Amygdala (tissue), 56 donors: ENCODE measurements at places on chromosomes 3 and 15.

GRCh38 chr3:18633002-18633401 lies 207.9 kb upstream of the SATB1 start:
- no peak for DNase-seq

DNA sequence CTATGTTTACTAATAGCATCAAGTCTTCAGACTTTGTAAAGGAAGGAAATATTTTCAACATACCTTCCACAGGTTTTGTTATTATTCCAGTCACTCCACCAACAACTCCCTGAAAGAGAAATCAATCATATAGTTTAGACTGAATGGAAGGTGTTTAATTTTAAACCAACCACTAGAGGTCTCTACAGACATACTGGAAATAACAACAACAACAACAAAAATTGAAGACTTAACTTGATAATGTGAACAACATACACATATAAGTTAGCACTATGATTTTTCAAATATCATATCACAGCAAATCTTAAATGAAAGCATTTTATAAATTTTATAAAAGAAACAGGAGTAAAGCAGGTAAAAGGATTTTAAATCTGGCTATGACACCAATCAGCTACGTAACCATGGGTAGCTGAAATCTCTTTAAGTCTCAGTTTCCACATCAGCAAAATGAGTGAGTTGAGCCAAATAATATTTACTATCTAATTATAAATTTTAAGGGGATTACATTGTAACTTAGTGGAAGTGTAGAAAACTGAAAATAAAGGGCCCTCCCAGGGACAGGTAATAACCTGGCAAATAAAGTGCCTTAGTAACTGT lies 188.2 kb downstream of the VPS13C start:
- DNase-seq = no peak

- DNase-seq = no peak
These were observed 141.4 kb downstream of the TBL1XR1 start for GRCh38 chr3:177055605-177056571.

DNA sequence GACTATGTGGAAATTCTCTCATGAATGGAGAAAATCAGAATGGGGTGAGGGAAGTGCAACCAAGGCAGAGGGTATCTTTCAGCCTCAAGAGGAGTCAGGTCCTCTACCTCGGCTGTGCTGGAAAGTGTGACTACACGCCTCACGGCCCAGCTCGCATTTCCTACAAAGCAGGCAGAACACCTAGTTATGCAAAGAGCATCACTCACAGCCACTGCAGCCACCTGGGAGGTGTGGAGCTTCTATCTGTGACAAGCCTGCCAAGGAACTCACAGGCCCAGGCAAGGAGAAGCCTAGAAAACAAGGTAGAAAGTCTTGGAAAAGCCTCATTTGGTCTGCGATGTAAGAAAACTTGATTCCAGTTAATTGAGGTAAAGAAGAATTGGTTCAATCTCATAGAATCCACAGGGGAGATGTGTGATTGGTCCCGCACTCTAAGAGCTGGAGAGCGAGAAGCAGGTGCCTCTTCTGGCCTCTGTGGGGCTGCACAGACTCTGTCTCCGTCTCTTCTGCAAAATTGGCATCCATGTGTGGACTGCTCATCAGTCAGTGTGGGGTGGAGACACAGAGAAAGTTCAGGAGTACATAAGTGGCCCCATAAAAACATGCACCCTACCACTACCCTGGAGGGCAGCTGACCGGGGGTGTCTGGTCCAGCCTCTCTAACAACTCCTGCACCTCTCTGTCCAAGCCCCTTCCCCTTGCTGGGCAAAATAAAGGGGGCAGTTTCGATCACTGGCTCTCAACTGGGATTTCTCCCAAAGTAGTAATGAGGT lies 76.8 kb downstream of the TAMM41 start:
- no peak for DNase-seq

GRCh38 chr15:57685306-57686095 lies 21.0 kb upstream of the POLR2M start:
- no peak for DNase-seq

- no peak for DNase-seq
These were observed 29.0 kb downstream of the CCDC33 start for GRCh38 chr15:74265046-74265639.

DNA sequence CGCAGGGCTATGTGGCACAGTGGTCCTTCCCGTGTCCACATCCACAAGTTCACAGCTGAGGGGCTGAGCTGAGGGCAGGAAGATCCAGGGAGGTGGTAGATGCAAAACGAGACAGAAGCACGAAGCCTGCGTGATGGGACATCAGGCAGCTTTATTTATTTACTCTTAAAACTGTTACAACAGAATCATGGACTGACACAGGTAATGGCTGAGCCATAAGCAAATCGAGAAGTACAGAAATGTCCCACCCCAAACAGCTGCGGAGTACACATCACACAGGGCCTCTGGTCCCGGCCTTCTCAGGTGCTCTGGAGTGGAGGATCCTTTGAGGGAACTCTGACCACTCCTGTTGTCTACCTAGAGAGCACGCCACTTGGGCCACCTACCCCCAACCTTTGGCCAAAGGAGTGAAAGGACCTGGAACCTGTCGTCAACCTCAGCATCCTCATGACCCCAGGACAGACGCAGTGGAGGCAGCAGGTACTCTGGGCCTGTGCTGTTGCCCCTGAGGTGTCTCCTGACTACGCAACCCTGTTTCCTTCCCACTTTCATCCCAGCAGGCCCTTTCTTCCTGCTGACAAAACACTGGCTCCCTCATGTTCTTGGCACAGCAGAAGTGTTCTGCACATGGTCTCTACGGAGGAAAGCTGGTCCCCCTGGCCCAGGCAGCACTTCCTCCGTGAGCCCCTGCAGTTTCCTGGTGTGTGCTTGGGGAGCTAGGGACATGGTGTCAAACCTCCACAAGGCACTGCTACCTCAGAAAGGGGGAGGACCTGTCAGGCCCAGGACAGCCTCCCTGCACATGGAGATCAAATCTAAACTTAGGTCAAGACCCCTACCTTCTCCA lies 47.8 kb downstream of the DHX30 start:
- DNase-seq = no peak

GRCh38 chr3:158101335-158102241 lies 4.6 kb downstream of the SHOX2 start:
- DNase-seq = no peak

GRCh38 chr3:49273825-49274532 lies 3.1 kb downstream of the C3orf62 start:
- no peak for DNase-seq

- DNase-seq = no peak
These were observed 280.8 kb upstream of the BCHE start for GRCh38 chr3:166118049-166118448.

GRCh38 chr15:65851981-65852380 lies 17.3 kb upstream of the RAB11A start:
- DNase-seq = no peak

DNA sequence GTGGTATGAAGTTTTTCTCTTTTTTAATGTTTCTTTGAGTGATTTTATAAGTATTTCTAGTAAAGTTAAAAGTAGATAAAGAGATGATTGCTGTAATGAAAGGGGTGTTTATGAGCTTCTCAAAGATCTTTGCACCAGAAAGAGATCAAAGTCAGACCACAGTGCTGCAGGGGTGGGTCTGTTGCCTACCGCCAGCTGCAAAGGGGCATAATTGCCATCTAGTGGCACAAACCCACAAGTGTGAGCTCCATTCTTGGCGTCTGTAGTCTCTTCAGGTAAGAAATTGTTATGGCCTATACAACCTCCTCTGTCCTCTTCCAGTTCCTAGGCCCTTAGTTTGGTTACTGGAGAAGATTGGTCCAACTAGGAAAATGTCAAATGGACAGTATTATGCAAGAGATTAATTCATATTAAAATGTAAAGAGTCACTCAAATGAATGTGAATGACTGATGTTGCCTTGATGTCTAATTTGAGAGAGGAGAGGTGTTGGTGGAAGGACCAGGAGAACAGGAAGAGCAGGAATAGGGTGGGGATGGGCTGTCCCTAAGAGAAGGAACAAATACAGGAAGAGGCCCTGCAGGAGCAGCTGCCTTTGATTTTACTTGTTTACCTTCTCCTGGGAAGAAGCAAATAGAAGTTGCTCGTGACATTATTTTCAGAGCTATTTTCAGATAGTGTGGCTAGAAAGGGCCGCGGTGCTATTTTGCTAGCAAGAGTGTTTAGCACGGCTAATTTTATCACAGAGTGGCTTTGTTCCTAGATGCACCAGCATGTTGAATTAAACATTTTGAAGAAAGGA lies 53.0 kb upstream of the GSK3B start:
- DNase-seq = no peak

- no peak for DNase-seq
These were observed 247.2 kb downstream of the ZIC4 start for GRCh38 chr3:147159141-147159540.

- DNase-seq = no peak
These were observed 411.0 kb upstream of the NR2F2 start for GRCh38 chr15:95919460-95919859.

- DNase-seq = no peak
These were observed 38.8 kb downstream of the TNK2 start for GRCh38 chr3:195869413-195870001.

GRCh38 chr15:100959066-100960050 lies 40.2 kb downstream of the LRRK1 start:
- DNase-seq = no peak
